ENCODE measurements at places on chromosomes 12 and 14.

GRCh38 chr14:89990218-89990617 is 34.5 kb downstream of the TDP1 start:
- DNase-seq: no peak

- DNase-seq: no peak
Observed at GRCh38 chr12:49496417-49497360, 42.1 kb upstream of the KCNH3 start.

GRCh38 chr12:21566223-21566906 is 38.3 kb downstream of the GYS2 start:
- no peak for DNase-seq

DNA sequence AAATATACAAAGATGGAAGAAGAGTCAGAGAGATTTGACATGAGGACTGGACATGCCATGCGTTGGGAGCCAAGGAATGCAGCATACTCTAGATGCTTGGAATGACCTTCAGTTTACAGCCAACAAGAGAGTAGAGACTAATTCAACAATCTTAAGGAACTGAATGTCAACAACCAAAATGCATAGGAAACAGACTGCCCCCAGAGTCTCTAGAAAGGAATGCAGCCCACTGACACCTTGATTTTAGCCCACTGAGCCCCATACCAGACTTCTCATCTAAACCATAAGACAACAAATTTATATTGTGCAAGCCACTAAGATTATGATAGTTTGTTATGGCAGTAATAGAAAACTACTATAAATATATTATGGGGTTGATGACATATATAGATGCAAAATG is 611.2 kb downstream of the RPS29 start:
- DNase-seq: no peak

GRCh38 chr12:3364226-3364625 is 126.8 kb upstream of the PRMT8 start:
- DNase-seq: peak; percentile 85

- no peak for DNase-seq
Observed at GRCh38 chr12:102629262-102629888, 149.0 kb upstream of the IGF1 start.

DNA sequence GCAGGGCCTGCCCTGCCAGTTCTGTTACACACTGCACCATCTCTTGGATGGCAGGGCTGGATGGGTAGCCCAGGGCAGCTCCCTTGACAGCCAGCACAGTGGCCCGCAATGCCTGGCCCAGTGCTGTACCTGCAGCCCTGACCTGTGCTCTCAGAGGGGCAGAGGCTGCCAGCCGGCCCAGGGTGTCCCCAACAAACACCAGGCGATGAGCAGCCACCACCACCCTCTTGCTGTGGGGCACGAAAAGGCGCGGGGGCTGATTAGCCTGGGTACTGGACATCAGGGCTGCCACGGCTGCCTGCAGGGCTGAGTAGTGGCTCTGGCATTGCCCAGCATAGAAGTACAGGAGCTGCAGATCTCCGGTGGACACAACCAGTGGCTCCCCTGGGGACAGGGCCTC is 4.6 kb upstream of the SLC22A17 start:
- DNase-seq: no peak

- peak; percentile 30 for DNase-seq
Observed at GRCh38 chr12:61896436-61896835, 363.8 kb upstream of the USP15 start.

- DNase-seq: no peak
Observed at GRCh38 chr14:39851202-39851601, 419.0 kb upstream of the FBXO33 start.

GRCh38 chr12:89707703-89708564 is 704 bp downstream of the ATP2B1 start:
- peak; percentile 77 for DNase-seq

GRCh38 chr14:90651271-90651804 is 164.9 kb downstream of the TTC7B start:
- no peak for DNase-seq

DNA sequence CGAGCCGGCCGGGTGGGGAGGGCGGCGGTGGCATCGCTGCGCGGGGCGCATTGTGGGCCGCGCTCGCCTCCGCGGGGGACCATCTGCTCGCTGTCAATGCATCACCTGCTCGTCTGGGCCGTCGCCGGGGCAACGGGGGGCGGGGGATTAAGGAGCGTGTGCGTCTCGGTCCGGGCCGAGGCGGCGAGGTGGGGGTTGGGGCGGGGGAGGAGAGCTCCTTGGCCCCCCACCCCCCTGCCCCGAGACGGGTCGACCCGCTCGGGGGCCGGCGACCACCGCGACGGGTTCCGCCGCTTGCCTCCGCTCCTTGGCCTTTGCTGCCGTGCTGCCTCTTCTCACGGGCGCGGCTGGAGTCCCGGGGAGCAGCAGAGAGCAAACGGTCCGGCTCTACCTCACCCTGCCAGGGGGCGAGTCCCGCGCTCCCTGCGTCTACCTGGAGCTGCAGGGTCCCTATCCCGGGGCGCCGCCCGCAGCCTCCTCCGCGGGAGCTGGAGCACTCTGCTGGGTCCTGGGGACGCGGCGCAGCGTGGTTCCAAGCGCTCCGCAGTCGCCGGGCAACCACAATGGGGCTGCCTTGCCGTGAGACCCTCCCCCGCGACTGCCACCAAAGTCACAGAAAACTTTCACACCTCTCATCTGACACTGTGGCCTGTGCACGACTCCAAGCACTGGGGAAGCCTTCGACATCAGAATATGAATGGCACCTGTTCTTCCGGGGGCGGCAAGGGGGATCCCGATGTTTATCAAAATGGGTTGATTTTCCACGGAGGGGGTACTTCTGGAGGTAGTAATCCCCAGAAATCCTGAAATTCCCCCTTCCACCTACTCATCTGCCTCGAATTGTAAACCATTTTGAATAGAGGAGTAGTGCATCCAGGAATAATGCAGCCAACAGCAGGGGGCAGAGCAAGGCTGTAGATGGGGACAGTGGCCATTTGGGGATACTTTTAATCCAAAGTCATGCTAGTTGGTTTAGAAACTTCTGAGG is at the start of gene C12orf42:
Gene C12orf42, minus strand, starts transcription at position 500 of the 988 bp plus-strand sequence. CDS start 17,542 bp downstream, outside the sequence.
- peak; percentile 95 for DNase-seq

DNA sequence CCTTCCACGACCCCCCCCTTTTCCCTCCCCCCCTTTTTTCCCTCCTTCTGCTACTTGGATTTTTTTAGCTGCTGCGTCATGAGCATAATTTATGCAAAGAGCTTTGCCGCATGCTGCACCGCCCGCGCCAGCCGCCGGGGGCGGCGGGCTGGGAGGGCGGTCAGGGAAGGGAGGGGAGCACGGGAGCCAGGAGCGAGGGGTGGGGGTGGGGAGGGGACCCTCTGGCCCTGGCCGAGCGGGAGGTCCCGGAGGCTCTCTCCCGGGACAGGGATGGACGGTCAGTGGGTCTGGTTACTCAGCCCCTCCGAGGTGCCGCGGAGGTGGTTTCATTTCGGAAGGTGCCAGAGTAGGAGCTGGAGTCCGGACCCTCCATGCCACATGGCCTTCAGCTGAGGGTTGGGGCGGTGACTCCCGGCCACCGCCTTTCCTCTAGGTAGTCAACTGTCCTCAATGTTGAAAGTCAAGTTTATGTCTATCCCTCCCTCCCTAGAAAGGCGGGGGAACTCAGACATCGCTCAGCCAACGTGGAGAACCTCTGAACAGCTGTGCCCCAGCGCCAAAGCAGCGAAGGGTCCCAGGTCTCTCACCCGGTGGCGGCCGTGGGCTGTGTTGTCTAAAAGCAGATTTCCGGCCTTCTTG is at the start of gene POU6F1:
Gene POU6F1, minus strand, starts transcription at position 95 of the 639 bp plus-strand sequence. CDS start 11,226 bp downstream, outside the sequence.
- DNase-seq: peak; percentile 91

- no peak for DNase-seq
Observed at GRCh38 chr14:29311983-29312382, 545.4 kb downstream of the FOXG1 start.

GRCh38 chr12:46477541-46477940 is 105.0 kb upstream of the SLC38A2 start:
- DNase-seq: no peak

- DNase-seq: no peak
Observed at GRCh38 chr14:71891185-71891584, 41.0 kb upstream of the RGS6 start.

- DNase-seq: no peak
Observed at GRCh38 chr14:101726295-101726953, 35.1 kb upstream of the PPP2R5C start.

- no peak for DNase-seq
Observed at GRCh38 chr14:95054346-95055280, 102.7 kb downstream of the DICER1 start.

DNA sequence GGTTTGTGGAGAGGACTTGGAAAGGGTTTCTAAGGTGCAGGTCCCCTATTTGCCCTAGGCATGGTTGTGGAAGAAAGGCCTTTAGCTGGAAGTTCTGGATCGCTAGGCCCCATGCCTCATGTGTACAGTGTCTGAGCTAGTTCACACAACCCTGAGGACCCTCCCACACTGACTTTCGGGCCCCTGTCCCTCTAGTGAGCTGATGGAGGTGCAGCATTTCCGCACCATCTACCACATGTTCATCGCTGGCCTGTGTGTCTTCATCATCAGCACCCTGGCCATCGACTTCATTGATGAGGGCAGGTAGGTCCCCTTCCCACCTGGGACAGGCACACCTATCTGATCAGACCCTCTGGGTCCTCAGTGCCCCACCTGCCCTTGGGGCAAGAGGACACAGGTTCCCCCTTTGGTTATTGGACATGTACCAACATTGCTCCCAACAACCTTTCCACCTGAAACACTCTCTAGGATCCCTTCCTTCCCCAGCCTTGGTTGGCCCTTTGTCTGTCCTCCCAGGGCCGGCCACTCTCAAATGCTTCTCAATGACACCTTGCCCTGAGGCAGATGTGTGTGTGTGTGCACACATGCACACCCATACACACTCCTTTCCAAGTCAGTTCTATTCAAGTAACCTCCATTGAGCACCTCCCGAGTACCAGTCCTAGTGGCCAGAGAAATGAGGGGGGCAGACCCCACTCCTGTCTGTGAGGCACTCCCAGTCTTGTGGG is 2.6 kb downstream of the SOAT2 start:
- DNase-seq: no peak

GRCh38 chr14:49058511-49058910 is 527.7 kb downstream of the RPS29 start:
- peak; percentile 29 for DNase-seq

GRCh38 chr12:92556637-92557421 is 146.0 kb upstream of the PLEKHG7 start:
- no peak for DNase-seq

DNA sequence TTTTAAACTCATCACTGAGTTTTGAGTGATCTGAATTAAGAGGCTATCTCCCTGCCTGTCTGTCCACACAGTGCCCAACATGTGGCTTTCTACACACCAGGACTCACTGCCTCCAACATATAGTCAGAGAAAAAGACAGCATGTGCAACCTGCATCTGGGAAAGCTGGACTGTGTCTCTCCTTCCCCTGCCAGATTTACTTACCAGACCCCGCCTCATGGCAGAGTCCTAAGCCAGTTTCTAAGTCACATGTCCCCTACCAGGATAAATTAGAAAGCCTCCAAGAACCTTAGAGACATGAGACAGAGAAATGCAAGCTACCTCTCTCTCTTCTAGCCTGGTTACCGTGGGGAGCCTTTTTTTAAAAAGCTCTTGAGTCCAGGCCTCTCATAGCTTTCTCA is 2.7 kb upstream of the HDAC7 start:
- no peak for DNase-seq

GRCh38 chr12:19719672-19720071 is 280.4 kb downstream of the AEBP2 start:
- peak; percentile 63 for DNase-seq

DNA sequence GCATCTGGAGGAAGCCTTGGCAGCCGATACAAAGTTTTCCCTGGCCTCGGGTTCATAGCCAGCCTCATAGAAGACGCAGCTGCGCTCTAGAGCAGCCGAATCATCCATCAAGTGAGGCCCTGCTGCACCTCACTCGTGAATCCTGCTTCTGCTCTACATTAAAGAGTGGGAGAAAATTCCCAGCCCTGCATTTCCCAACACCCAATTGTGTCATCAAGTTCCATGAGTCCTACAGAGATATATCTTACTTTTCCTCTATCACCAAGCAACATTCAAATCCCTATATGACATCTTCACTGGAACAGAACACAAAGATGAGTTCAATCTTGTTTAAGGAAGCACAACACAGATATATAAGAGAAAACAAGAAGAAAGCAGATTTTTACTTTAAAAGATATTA is 139.3 kb downstream of the TTC7B start:
- DNase-seq: no peak

DNA sequence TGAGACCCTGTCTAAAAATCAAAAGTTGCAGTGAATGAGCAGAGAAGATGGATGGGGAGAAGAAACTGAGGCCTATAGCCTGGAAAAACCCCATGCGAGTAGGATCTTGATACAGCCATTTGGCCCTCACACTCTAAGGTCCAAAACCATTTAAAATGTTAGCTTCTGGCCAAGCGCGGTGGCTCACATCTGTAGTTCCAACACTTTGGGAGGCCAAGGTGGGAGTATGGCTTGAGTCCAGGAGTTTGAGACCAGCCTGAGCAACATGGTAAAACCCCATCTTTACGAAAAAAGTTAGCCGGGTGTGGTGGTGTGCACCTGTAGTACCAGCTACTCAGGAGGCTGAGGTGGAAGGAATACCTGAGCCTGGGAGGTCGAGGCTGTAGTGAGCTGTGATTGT is 19.8 kb downstream of the VRTN start:
- DNase-seq: no peak

GRCh38 chr14:37150414-37150813 is 22.0 kb downstream of the SLC25A21 start:
- peak; percentile 66 for DNase-seq

DNA sequence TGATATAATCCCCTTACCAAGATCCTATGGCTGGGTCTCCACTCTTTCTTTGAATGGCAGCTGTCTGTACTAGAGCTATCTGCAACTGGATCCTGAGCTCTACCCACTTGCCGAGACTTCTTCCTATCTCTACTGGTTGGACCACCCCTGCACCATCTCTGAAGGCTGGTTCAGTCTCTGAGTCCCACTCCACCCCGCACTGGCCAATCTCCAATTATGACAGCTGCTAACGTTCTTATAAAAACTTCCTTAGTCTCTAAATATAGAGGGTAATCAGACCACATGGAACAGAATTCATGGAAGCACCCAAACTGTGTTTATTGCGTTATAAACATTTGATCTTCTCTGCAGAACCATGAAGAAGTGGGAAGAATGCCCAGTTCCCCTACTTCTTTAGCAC is 186.6 kb upstream of the EEA1 start:
- no peak for DNase-seq

- no peak for DNase-seq
Observed at GRCh38 chr12:92573104-92573503, 129.7 kb upstream of the PLEKHG7 start.

GRCh38 chr12:56221232-56221756 is 428 bp downstream of the RNF41 start:
- peak; percentile 54 for DNase-seq

DNA sequence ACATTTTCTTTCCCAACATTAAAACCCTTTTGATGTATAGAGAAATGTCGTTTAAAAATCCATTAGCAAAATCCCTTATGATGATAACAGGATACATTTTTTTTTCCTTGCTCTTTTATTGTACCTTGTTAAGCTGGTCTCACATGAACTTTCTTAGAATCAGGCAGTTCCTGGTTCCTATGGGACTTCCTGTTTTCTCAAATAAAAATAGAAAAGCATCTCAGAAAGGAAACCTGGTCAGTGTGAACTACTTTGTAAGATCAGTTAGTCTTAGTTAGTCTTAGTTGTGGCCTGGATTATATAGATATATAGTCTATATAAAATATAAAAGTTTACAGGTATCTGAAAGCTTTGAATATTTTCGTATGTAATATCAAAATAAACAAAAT is 40.3 kb downstream of the LEMD3 start:
- DNase-seq: peak; percentile 11

Measured in DMS53 (cell line).